ENCODE measurements at places on chromosomes 2 and 18. TPM values are rescaled to one million over a fixed set of nuclear protein-coding genes. Genes with fewer than 3 reads are reported as not detected.
A peak's percentile ranks its signal among the peaks of the same experiment; 100 is the strongest.

DNA sequence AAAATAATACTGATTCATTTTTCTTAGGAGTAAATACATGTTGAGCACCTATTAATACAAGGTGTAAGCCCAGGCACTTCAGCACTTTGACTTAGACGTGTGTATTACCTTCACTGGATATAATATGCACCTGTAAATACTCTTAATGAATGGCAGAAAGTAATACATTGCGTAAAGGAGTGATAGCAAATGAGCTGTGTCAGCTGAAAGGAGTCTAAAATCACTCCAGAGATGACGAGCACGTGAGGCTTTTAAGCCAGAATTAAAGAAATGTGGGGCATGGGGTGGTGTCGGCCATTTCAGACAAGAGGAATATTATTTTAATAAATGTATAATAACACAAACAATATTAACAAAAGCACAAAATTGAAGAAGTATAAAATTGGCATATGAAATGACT lies 722.7 kb downstream of the EPHA4 start:
- H3K27me3 ChIP-seq: peaks cover 2% of the 10 kb centered on the region
- peaks cover 14% of the 10 kb centered on the region for H3K4me1 ChIP-seq
- H3K27ac ChIP-seq: no peak overlapping the region
- peaks cover 1% of the 10 kb centered on the region for H3K36me3 ChIP-seq
- DNase-seq: no peak

The ERBB4 gene
- 8.5 TPM for total RNA-seq

The ERCC3 gene
- 62.6 TPM for total RNA-seq

GRCh38 chr18:23689031-23689615 lies at the start of gene LAMA3:
LAMA3 (plus strand) TSS chr18:23689453; CDS start chr18:23689684, 231 bp downstream.
- DNase-seq: peak; percentile 72
- H3K27me3 ChIP-seq: peaks cover 60% of the 10 kb centered on the region
- peaks cover 16% of the 10 kb centered on the region for H3K4me1 ChIP-seq
- H3K27ac ChIP-seq: no peak within 1 kb of the TSS
- H3K4me3 ChIP-seq: peak within 1 kb of the TSS; percentile 63

The RESP18 gene
- total RNA-seq: not detected

DNA sequence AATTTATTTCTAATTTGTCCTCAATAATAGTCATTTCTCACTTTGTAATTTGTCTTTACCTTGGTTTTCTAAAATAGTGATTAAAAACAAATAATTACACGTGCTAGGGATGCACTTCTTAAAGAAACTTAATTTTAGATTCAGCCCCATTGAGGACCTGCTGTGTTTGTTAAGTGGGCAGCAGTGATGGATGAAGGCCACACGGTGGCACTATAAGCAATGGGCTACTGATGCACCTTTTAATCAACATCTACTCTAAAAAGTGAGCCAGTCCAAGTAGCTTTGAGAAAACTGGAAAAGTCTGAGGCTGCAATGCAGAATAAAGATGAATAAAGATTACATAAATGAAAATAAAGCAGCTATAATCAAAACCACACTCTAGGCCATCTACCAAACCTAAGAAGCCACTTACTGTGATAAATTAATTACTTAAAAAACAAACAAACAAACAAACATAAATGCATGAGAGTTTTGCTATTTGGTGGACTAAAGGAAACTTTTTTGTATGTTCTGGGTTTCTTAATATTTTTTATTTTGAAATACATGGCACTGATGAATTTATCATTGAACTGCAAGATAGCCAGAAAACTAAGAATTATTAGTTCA lies 89.3 kb downstream of the PDE11A start:
- no peaks in the 10 kb centered on the region for H3K36me3 ChIP-seq
- no peak for DNase-seq
- H3K4me3 ChIP-seq: no peak overlapping the region
- H3K4me1 ChIP-seq: no peaks in the 10 kb centered on the region
- peaks cover 12% of the 10 kb centered on the region for H3K27me3 ChIP-seq

DNA sequence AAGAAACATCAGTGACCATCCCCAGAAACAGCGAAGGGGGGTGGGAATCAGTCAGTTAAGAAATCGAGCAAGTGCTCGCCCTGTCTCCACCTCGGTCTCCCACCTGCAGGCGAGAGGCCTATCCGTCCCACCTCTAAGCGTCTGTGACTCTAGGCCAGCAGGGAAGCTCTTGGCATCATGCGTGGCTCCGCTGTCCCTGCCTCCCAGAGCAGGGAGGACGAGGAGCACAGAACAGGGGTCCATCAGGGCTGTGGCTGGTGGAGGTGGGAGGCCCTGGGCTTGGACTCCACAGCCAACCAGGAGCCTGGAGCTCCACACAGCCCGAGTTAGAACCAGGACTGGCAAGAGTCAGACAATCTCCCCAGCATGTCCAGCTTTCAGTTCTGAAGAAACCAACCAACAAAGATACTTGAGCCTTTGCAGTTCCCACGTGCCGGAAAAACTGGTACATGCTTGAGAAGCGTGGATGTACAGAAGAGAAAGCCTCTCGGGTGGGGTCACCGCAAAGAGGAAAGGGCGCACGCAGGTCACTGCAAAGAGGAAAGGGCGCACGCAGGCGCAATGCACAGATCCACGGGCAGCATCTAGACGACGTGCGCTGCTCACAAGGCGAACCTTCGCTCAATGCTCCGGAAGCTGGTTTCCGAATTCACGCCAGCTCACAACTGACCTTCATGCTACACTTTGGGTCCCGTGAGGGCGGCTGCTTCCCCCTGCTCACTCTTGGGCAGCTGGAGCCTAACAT lies 104.5 kb upstream of the ALKAL2 start:
- H3K27me3 ChIP-seq: peaks cover 33% of the 10 kb centered on the region
- H3K4me1 ChIP-seq: peaks cover 19% of the 10 kb centered on the region
- DNase-seq: no peak
- no peak overlapping the region for H3K4me3 ChIP-seq

- H3K27ac ChIP-seq: peak overlapping the region; percentile 99
- H3K4me3 ChIP-seq: peak overlapping the region; percentile 89
- H3K4me1 ChIP-seq: peaks cover 32% of the 10 kb centered on the region
- peaks cover 6% of the 10 kb centered on the region for H3K36me3 ChIP-seq
- H3K27me3 ChIP-seq: no peaks in the 10 kb centered on the region
Observed at GRCh38 chr18:9475643-9476591, 604 bp downstream of the RALBP1 start.

GRCh38 chr2:164847981-164848741 lies 6.5 kb upstream of the COBLL1 start:
- DNase-seq: no peak
- no peaks in the 10 kb centered on the region for H3K36me3 ChIP-seq
- H3K27me3 ChIP-seq: no peaks in the 10 kb centered on the region
- peak overlapping the region; percentile 84 for H3K27ac ChIP-seq

The IL1RN gene
- not detected for total RNA-seq

The PTPRN gene
- 0.38 TPM for total RNA-seq

DNA sequence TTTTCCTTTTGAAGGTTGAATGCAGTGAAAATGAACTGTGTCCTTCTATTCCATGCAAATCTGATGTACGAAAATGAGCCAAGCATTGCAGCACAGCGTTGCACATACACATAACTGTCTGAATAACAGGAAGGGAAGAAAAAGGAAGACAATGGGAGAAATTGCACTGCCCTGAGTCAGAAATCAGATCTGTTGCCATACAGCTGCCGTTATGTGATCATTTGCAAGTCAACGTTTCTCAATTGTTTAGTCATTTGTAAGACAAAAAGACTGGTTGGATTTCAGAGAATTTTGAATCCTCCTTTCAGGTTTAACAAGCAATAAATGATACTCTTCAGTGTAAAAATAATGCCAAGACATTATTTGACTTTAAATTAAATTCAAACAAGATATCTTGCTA lies 284.1 kb downstream of the DSEL start:
- H3K36me3 ChIP-seq: peaks cover 3% of the 10 kb centered on the region
- no peaks in the 10 kb centered on the region for H3K27me3 ChIP-seq

- H3K36me3 ChIP-seq: no peaks in the 10 kb centered on the region
- no peak for DNase-seq
- H3K4me3 ChIP-seq: no peak overlapping the region
- H3K4me1 ChIP-seq: peaks cover 3% of the 10 kb centered on the region
Observed at GRCh38 chr18:46485675-46486194, 171.3 kb downstream of the LOXHD1 start.

DNA sequence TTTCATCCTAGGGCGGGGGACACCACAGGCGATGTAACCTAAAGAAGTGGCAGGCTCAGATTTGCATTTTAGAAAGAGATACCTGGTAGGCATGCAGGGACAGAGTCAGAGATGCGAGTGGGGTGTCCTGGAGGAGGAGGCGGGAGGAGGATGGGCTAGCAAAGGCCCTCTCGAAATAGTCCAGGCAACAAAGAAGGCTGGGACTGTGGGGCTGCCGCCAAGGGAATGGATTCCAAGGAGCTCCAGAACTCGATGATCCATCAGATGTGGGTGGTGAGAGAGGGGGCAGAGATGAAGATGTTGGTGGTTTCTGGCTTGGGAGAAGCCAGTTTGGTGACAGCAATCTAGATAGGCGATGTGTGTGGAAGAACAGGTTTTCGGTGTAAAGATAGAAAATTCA lies 12.5 kb upstream of the INPP5D start:
- H3K36me3 ChIP-seq: no peaks in the 10 kb centered on the region
- H3K4me1 ChIP-seq: peaks cover 11% of the 10 kb centered on the region
- no peak overlapping the region for H3K27ac ChIP-seq
- H3K27me3 ChIP-seq: peaks cover 49% of the 10 kb centered on the region
- H3K4me3 ChIP-seq: no peak overlapping the region

DNA sequence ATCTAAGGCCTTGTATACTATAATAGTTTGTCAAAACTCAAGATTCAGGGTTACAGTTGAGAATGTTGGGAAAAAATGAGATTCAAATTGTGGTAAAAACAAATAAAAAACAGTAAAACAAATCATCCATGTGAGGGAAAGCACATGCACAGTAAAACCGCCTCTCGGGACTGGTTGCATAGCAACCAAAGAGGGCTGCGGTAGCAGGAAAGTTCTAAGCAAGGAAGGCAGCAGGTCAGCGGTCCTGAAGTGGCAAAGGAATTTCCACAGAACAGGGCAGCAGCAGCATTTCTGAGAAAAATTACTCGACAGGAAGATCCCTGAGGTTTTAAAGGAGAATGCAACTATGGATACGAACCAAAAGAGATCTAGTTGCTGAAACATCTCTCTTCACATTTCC lies 93.7 kb downstream of the DYNAP start:
- no peaks in the 10 kb centered on the region for H3K27me3 ChIP-seq
- H3K36me3 ChIP-seq: no peaks in the 10 kb centered on the region
- H3K4me3 ChIP-seq: no peak overlapping the region
- DNase-seq: no peak

DNA sequence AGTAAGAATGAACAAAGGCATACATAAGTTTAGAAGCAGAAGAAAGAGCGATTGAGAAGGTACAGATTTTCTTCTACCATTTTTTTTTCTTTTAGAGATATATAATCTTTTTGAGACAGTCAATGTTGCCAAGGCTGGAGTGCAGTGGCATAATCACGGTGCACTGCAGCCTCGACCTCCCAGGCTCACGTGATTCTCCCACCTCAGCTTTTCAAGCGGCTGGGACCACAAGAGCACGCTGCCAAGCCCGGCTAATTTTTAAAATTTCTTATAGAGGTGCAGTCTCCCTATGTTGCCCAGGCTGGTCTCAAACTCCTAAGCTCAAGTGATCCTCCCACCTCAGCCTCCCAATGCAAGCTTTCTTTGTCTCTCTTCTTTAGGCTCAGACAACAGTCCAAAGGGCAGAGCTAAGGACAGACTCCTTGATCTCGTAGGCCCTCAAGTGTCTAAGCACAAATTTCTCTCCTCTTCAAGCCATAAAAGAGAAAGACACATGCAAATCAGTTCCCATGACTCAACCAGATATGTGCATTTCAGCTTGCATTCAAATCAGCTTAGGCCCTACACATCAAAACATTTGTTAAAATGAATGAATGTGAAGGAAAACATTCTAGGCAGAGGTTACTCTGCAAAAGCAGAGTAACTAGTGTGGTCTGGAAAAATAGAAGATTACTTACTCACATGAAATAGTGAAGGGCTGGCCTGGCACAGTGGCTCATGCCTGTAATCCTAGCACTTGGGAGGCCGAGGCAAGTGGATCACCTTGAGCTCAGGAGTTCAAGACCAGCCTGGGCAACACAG lies 18.0 kb downstream of the ITSN2 start:
- H3K27me3 ChIP-seq: no peaks in the 10 kb centered on the region
- no peaks in the 10 kb centered on the region for H3K4me1 ChIP-seq
- DNase-seq: no peak
- H3K36me3 ChIP-seq: no peaks in the 10 kb centered on the region

GRCh38 chr18:62957885-62958472 lies 242.6 kb downstream of the PHLPP1 start:
- H3K27ac ChIP-seq: no peak overlapping the region
- no peak for DNase-seq
- peaks cover 7% of the 10 kb centered on the region for H3K4me1 ChIP-seq
- H3K36me3 ChIP-seq: peaks cover 10% of the 10 kb centered on the region
- no peaks in the 10 kb centered on the region for H3K27me3 ChIP-seq
- H3K4me3 ChIP-seq: no peak overlapping the region

DNA sequence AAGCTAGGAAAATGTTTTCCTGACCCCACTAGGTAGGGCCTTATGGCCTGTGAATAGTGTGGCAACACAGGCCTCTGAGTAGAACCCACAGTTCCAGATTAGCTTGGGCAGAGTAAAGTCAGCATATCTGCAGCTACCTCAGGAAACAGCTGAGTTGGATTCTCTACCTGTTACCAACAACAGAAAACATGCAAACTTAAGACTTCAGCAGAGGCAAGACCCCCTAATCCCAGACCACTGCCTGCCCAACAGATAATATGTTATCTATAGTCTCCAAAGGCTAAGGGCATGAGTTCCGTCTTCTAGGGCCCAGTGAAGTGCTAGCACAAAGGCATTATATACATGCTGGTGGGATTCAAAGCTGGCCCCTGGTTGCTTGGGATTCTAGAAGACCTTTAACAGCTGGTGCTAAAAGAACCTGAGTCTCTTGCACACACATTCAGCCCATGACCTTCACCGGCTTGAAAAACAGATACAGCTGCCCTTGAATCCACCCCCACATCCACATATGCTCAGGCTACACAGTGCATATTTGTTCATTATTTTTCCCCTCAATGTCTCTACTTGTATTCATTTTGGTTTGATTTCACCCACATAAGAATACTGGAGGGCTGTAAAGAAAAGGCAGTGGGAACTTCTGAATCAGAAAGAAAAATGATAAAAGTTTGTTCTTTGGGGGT lies 13.5 kb upstream of the UBXN4 start:
- DNase-seq: no peak
- no peaks in the 10 kb centered on the region for H3K27me3 ChIP-seq
- peaks cover 19% of the 10 kb centered on the region for H3K36me3 ChIP-seq
- no peak overlapping the region for H3K4me3 ChIP-seq

The PSTPIP2 gene
- total RNA-seq: 10.6 TPM
